ENCODE measurements at places on chromosomes 2 and 18.
A peak's percentile ranks its signal among the peaks of the same experiment; 100 is the strongest.

DNA sequence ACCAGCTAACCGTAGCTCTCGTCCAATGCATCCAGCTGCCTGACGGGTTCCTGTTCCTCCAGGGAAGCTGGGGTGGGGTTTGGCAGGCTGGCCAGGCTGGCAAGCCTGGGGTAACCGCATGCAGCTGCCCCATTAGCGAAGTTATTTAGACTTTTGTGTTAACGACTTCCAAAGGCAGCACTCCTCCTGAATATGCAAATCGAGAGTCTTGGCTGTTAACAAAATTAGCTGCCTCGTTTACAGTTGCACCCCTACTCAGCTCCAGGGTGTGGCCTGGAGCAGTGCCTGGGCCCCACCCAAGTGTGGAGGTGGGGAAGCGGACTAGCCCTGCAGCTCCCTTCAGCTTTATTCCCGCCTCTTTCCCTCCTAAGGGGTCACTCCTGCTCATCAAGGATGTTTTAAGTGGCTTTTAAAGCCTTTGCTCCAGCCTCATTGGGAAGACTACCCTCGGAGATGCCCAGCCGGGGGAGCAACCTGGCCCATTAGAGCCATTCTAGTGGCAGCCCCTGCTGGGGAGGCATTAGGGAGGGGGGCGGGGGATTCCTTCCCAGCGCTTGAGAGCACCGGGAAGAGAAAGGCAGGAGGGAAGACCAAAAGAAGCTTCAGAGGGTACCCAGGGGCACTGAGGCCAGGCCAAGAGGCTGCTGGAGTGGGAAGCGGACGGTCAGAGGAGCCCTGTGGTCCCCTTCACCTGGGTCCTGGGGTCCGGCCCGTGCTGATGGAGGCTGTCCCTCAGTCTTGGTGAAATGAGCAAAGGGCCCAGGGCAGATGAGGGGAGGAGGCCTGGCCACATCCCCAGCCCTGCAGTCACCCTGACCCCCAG, 204.1 kb downstream of the CELF4 start:
- no peak for DNase-seq

DNA sequence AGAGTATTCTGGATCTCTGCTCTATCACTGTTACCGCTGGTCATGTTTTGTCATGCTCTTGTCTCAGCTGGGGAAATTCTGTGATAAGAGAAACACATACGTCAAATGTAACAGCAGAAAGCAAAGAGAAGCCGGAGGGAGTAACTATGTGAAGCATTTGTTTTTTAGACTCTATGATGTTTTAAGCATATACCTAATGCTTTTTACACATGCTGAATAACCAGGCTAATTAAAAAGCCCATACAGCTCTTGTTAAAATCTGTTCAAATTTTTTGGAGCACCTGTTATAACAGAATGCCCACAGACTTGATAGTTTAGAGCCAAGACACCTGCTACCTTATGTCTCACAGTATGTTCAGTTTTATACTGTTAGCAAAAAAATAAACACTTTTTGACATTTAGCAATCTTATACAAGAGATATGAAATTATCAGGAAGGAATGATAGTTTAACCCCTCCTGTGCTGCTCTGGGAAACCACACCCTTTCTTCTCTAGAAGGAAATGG, 92.3 kb upstream of the TANK start:
- peak; percentile 31 for DNase-seq

GRCh38 chr2:182952741-182953450, 85.4 kb downstream of the NCKAP1 start:
- DNase-seq = no peak

GRCh38 chr2:176463546-176463945, 194.3 kb downstream of the MTX2 start:
- no peak for DNase-seq

Measured in NCI-H524 treated with DMSO at 0.1 percent for 48 hours (cell line).